GM23248 (cell line): ENCODE measurements at places on chromosomes 3 and 15. TPM values are rescaled to one million over a fixed set of nuclear protein-coding genes. Genes with fewer than 3 reads are reported as not detected.

Gene IL1RAP
- 25.9 and 32.3 TPM in 2 replicates for total RNA-seq

Gene SCG5
- 16.2 and 26.1 TPM in 2 replicates for total RNA-seq

DNA sequence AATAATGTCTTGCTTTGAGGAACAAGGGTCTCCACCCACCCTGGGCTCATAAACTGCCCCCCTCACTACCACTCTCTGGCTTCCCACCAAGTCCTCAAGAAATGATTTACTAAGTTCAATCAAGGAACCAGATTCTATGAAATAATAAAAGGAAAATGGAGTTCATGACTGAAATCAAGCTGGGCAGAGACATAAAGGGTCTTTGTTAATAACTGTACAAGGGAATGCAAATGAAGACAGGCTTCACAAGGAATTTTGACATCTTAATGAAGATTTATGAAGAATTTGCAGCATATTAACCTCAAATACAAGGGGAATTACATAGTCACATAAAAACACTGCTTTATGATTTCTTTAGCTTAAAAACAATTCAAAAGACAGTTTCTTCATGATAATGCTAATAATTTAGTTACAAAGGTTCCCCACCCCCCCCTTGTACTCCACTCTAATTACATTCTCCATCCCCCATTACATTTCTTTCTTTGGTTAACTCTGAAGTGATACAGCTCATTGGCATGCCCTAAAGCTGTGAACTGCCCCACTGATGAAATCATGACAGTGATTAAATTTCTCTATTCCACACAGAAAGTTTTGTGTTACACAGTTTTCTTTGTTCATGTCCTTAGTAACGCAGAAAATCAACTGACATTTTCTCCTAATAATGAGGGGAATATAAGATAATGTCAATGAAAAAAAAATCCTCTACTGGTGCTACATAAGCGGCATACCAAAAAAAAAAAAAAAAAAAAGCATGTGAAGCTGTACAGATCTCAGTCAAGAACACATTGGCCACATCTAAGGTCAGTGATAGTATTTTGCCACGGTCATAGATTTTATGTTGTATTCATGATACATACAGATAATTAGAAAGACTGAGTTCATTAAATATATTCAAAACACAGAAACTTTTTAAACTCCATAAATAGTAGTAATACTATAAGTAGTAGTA lies 54.4 kb downstream of the WWTR1 start:
- peak; percentile 81 for DNase-seq

DNA sequence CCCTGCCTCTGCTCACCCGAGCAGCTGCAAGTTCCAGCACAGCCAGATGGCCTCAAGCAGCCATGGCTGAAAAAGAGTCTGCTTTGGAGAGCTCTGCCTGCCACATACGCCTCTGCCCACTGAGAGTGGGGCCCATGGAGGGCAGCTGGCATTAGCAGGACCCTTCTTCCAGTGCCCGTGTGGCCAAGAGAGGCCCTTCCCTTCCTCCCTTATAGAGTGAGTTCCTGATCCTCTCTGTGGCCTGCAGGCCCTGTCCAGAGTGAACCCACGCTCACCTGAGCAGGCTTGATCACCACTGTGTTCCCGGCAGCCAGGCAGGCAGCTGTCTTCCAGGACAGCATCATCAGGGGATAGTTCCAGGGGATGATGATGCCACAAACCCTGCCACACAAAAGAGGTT lies 41.4 kb upstream of the SLC41A3 start:
- DNase-seq = no peak

Gene FXR1
- 83.7 and 105 TPM in 2 replicates for total RNA-seq

- DNase-seq = no peak
These were observed 1154.3 kb downstream of the ROBO1 start for GRCh38 chr3:78613421-78613879.

DNA sequence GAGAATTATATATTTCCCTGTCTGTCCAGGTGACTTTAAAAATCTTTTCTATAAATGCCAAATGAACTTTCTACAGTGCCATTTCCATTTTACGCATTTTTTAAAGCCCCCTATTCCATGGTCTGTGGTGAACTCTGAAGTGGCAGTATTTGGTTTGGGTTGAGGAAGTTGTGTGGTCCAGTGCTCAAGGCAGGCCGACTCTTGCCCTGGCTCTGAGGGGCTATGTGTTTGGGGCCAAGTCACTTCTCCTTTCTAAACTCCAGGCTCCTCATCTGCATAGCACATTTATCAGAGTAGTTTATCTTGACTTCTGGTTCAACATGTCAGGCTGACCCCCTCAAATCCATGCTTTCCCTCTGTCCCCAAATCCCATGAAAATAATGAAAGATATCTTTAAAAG lies 14.1 kb downstream of the TTC21A start:
- DNase-seq = no peak
